AG08395 (cell line): ENCODE measurements at places on chromosomes 7 and 10.

- peak; percentile 42 for DNase-seq
These were observed 38.8 kb downstream of the SLC29A3 start for GRCh38 chr10:71357792-71358265.

- no peak for DNase-seq
These were observed 29.7 kb downstream of the EBF3 start for GRCh38 chr10:129934196-129934925.

GRCh38 chr7:65037740-65038688, 31.5 kb upstream of the ERV3-1 start:
- DNase-seq, result peak; percentile 96

- peak; percentile 83 for DNase-seq
These were observed 64.6 kb downstream of the THNSL1 start for GRCh38 chr10:25080880-25081581.
